ENCODE measurements at places on chromosomes 6 and 20.

DNA sequence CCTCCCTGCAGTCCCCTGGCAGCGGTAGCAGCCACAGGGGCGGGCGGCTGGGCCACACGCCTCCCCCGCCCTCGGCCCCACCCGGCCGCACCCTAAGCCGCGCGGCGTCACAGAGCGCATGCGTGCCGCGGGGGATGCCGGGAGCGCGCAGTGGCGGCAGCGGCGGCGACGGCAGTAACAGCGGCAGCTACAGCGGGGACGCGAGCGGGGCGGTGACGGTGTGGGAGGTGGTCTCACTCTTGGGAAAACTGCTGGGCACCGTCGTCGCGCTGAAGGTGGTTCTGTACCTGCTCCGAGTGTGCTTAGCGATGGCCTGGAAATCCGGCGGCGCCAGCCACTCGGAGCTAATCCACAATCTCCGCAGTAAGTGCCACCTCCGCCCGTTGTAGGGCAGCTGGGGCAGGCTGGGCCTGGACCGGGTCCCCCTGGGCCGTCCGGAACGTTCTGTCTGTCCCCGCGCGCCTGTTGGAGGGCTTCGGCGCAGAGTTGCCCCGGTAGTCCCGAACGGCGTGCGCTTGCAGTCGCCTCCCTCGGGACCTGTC lies at the start of gene PCMT1:
TSS of gene PCMT1 (plus strand) at position 148 of the 542 bp plus-strand sequence. CDS start at position 309, 161 bp downstream.
- peak; percentile 78 for DNase-seq

- no peak for DNase-seq
These were observed 3.1 kb downstream of the CHMP4B start for GRCh38 chr20:33814238-33814712.

DNA sequence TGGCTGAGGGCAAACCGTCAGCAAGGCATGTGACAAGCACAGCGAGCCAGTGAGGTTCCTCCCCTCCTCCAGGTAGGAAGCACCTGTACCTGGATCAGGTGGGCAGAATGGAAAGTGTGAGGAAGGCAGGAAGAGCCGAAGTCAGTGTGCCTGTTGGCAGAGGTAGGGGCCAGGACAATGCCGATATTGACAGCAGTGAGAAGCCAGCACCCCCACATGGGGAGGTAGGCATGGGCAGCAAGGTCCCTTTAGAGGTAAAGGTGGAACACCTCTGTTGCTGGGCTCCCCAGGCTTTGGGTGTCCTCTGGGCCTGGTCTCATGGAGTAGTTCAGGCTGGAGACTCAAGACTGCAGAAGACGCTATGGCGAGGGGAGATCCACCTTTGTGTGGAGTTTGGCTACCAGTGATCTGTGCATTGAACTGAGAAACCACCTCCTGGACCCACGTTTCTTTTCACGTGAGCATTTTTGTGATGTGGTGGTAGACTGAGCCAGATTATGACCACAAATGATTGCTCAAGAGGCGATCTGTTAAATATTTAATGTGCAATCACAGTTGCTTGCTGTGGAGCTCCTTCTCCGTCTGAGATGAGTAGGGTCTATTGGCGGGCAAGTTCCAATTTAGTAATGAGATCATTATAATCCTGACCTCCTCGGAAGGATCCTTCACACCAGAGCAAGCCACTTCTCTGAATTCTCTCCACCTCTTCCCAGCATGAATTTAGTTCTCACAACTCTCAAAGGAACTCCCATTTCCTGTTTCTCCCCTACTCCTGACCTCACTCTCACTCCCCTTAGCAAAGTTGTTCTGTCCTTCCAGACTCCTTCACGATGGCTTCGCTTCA lies 174.8 kb downstream of the CDH26 start:
- no peak for DNase-seq

GRCh38 chr6:41652866-41653652 lies 14.8 kb downstream of the MDFI start:
- peak; percentile 47 for DNase-seq
